Posterior cingulate gyrus (tissue), 11 donors: ENCODE measurements at places on chromosomes 16 and 17.

DNA sequence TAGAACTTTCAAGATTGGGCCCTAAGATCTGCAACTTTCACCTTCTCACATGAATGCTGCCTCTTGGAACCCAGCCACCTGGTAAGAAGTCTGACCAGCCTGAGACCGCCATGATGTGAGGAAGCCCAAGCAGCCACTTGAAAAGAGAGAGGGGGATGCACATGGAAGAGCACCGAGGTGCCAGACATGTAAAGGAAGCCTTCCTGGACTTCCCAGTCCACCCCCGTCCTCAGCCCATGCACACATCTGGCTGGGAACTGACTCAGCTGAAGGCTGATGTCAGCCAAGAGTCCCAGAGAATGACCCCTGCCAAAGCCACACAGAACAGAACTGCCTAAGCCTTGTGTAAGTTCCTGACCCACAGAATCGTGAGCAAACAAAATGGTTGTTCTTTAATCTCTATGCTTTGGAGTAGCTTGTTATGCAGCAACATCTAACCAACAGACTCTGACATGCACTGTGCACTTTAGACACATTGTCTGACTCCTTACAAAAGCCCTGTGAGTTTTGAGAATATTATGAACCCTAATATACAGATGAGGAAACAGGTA is 86.7 kb downstream of the RMI2 start:
- DNase-seq: no peak

GRCh38 chr17:29590411-29591145 is 1.1 kb upstream of the GIT1 start:
- peak; percentile 91 for DNase-seq

GRCh38 chr17:34607917-34608316 is 28.5 kb downstream of the TMEM132E start:
- DNase-seq: no peak

DNA sequence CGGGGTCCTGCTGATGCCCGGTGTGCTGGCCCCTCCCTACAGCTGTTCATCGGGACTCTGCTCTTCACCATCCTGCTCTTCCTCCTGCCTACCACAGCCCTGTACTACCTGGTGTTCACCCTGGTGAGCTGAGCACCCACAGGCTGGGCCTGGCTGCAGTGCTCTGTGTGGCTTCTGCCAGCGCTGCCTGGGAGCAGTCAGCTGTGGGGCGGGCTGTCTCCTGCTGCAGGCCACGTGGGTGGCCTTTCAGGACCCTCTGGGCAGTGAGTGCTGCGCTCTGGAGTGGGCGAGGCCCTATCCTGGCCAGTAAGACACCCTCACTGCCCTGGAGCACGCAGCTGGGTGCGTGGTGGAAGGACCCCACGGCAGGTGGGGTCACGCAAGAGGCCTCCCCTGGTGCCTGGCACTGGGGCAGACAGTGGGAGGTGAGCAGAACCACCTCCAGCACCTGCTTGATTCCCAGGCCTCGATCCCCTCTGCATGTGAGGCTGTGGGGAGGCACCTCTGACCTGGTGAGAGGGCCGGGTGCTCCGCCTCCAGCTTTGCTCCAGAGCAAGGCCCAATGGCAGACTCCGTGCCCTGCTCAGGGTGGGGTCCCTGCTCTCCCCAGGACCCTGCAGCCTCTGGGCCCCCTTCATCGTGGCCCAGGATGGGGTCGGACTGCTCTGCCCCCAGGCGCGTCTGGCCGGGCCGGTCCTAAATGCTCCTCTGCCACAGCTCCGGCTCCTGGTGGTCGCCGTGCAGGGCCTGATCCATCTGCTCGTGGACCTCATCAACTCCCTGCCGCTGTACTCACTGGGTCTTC is 9.5 kb upstream of the RAB40C start:
- no peak for DNase-seq

DNA sequence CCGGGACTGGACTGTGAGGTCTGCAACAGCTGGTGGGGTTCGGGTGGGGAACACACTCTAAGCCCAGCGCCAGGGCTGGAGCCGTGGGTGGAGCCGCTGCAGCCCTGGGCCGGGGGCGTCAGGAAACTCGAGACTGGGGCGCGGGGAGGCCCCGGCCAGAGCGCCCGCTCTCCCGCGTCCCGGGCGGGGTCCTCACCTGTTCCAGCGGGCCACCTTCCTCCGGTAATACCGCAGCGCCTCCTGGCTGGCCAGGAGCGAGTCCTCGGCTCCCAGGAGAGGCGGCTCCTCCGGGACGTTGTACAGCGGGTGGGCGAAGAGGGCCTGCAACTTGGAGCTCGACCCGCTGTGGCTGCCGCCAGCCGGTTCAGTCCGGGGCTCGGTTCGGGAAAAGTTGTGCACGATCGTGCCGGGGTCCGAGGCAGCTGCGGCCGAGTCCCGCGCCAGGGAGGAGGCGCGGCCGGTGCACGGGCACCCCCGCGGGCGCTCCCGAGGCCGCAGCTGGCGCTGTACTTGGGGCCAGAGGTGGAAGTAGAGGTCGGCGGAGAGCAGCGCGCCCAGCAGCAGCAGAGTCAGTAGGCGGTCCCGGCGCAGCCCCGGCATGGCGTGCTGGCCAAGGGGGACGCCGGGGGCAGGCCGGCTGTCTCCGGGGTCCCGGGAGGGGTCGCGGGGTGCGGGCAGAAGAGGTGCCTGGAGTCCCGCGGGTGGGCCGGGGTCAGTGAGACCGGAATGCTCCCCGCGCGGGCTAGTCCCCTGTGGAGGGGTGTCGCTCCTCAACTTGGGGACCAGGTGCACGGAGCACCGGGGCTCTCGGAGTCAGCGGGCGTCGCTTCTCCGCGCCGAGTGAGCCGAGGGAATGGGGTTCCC is 868 bp downstream of the FAM20A start:
- no peak for DNase-seq

- no peak for DNase-seq
Observed at GRCh38 chr16:57026778-57027062, 37.4 kb downstream of the NLRC5 start.

DNA sequence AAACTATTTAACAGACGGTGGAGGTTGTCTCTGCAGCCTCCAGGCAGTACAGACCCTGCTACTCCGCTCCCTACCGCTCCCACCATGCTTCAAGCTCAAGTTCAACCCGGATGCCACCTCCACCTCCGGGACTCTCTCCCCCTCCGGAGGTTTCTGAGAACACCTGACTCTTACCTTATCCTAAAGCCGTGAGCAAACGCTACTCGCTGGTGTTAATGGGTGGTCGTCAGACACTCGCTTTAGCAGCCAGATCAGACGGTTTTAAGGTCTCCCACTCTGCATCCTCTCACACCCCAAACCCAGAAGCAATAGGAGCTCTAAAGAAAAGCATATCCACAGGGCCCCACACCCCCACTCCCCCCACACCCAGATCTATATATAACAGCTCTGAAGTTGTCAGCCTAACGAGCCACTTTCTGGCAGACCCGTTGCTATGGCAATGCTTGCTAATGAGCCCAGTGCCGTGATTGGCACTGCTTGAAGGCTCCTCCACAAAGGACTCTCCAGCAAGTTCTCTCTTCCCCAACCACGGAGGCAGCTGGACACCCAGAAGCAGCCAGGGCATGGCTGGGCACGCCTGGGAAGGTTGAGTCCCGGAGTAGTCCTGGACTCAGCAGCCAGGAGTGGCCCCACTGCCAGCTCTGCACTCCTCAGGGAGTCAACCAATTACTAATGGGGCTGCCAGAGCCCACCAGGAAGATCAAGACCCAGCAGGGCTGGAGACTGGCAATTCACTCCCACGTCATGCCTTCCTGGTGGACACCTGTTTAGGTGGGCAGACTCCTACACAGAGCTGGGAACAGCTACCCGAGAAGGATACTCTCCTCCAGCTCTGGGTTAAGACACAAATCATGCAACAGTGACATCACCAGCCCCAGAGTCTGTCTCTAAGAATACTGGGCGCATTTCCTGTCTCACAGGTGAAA is 121.2 kb upstream of the RCVRN start:
- DNase-seq: peak; percentile 60

- no peak for DNase-seq
Observed at GRCh38 chr17:51957786-51958185, 200.7 kb downstream of the CA10 start.

- no peak for DNase-seq
Observed at GRCh38 chr16:17770104-17770503, 299.3 kb upstream of the XYLT1 start.

DNA sequence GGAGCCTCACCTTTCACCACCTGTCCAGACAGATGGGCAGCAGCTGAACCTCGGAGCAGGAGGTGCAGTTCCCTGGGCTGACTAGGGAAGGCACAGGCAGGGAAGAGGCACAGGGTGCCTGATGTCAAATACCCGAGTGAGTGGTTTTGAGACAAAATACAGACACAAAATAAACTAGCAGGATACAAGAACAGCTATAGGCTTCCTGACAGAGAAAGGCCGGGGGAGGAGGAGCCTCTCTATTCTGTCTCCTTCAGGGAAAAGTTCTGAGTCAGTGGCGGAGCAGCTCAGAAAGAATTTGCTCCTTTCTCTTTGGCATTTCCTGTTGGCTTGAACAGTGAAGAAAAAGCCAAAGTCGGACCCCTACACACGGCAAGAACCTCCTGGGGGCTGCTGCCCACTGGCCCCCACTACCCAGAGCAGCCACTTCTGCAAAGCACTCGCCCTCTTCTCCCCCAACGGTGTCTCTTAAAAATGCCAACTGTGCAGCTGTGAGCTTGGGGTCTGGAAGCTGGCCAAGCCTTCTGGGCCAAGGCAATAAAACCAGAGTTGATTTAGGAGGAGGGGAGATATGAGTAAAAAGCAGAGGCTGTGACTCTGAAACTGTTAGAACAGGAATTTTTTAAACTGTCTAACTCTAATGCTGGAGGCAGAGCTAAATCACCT is 14.4 kb upstream of the FAAP100 start:
- peak; percentile 87 for DNase-seq

- DNase-seq: no peak
Observed at GRCh38 chr17:13337864-13338371, 263.8 kb downstream of the HS3ST3A1 start.

DNA sequence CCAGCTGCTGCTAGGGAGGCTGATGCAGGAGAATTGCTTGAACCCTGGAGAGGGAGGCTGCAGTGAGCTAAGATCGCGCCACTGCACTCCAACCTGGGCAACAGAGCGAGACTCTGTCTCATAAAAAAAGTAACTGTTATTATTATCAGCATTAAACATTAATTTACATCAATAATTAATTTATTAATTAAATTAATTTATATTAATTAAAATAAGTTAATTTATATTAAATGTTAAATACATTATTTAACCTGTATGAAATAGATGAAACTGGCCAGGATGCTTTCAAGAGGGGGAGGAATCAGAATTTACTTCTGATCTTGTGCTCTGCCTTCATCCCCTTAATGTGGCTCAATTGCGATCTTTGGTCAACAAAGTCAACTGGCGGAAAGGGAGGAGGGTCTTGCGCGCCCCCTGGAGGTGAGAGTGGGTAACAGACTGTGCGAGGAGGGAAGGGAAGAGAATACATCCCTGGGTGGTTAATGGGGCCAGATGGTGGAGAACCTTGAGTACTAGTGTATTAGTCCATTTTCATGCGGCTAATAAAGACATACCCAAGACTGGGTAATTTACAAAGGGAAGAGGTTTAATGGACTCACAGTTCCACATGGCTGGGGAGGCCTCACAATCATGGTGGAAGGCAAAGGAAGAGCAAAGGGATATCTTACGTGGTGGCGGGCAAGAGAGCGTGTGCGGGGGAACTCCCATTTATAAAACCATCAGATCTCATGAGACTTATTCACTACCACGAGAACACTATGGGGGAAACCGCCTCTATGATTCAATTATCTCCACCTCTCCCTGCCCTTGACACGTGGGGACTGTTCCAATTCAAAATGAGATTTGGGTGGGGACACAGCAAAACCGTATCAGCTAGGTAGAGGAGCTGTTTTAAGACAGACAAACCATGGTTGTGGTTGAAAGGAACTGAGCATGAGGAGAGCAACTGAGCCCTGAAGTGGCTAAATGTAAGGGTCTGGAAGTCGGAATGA is 15.7 kb upstream of the CPPED1 start:
- DNase-seq: no peak

DNA sequence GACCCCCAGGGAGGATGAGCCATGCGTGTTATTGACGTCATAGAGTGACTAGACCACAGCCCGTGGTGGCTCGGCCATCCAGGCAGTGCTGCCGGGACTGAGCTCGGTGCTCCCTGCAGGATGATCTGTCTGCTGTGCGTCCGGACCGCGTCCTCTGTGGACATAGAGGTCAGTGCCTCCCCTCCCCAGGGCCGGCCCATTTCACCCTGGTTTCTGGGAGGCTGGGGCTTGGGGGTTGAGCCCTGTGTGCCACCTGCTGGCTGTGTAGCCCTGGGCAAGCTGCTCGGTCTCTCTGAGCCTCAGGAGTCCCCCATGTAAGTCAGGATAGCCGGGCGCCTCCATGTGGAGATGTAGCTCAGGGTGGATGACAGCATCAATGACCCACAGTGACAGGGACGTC is 8.3 kb downstream of the TSC2 start:
- no peak for DNase-seq

DNA sequence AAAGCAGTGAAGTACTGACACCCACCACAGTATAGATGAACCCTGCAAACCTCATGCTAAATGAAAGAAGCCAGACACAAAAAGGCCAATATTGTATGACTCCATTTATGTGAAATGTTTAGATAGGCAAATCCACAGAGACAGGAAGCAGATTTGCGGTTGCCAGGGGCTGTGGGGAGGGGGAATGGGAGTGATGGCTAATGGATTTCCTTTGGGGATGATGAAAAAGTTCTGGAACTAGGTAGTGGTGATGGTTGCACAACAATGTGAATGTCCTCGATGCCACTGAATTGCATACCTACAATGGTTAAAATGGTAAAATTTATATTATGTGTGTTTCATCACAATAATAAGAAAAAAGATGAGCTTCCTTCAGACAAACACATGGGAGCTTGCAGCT is 28.4 kb upstream of the WFIKKN2 start:
- DNase-seq: no peak

DNA sequence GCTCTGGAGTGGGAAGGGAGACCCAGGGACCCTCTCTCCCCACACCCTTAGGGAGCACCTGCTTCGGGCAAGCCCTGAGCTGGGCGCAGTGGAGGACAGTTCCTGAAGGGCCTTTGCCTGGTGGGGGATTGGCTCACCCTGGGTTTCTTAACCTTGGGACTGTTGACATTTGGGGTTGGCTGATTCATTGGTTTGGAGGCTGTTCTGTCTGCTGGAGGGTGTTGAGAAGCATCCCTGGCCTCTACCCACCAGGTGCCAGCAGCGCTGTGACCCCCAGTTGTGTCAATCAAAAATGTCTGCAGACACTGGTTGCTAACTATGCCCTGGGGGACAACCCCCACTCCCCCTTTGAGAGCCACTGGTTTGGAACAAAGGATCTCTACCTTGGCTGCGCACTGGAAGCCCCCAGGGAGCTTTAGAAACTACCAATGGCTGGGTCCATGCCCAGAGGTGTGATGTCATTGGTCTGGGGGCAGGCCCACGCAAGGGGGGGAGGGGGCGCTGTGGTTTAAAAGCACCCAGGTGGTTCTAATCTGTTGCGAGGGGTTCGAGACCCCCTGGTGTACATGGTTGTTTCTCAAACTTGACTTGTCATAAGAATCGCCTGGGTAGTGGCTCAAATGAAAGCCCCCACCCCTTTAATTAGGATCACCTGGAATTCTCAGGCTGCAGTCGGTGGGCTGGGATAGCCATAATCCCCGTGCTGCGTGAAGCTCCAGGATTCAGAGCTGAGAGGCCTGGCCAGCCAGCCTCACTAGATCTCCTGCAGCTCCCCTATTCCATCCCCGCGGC is 151.9 kb upstream of the GSE1 start:
- no peak for DNase-seq
